Activated T-helper 9 cell treated with anti-CD3 and anti-CD28 coated beads, Interleukin-2, amount 50 U/mL, for 16 hours (primary cell): ENCODE measurements at places on chromosomes 4 and X.

- DNase-seq: no peak
Observed at GRCh38 chrX:110032534-110033147, 29.7 kb downstream of the TMEM164 start.

DNA sequence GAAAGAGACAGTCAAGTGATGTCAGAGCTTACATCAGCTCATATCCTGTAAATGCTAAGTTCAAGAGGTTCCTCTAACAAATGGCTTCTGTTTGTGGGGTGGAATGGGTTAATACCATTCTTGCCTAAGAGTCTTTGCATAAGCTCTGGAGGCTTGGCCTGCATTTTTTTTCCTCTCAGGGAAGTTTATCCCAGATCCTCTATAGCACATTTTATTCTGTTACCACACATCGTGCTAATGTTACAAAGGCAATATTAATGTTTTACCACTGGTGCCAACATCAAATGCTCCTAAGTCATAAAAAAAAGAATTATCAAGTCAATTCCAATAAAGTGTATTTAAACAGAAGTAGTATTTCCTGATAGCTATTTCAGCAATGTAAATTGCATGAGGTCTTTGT is 2.9 kb upstream of the ADH6 start:
- no peak for DNase-seq

- DNase-seq: no peak
Observed at GRCh38 chr4:109290918-109291317, 11.5 kb downstream of the COL25A1 start.

DNA sequence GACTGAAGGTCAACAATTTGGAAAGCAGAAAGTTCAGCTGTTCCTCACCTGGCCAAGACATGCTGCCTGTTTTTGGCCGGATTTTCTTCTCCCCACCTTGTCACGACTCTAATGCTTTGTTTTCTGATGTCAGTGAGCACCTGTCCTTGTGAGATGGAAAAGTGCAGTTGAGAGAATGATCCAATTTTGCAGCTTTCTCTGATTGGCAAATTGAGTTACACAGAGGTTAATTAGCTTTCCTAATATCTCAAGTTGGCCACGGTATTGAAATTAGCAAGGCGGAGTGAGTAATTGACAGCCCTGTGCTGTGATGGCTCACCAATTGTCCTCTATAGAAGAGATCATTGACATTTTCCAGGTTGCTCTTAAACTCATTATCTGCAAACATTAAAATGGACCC is 126.8 kb upstream of the VCX3A start:
- DNase-seq: no peak

- DNase-seq: no peak
Observed at GRCh38 chr4:73707269-73707875, 33.0 kb upstream of the CXCL8 start.

DNA sequence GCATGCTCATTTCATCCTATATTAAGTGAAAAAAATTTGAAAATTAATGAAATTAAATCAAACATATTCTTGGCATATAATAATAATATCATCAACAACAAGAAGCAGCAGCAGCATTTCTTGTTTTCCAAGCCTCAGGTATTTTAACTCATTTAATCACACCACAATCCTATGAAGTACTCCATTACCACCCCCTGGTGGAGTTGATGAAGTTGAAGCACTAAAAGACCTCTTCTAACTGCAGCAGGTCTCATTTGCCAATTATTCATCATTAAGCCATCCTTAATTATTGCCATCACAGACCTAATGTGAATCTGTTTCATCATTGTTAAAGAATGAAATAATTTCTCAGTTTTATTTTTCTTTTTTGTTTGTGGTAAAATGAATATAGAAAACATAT is 801.4 kb upstream of the GRID2 start:
- DNase-seq: no peak

GRCh38 chr4:66294638-66295037 is 624.3 kb upstream of the EPHA5 start:
- DNase-seq: no peak

DNA sequence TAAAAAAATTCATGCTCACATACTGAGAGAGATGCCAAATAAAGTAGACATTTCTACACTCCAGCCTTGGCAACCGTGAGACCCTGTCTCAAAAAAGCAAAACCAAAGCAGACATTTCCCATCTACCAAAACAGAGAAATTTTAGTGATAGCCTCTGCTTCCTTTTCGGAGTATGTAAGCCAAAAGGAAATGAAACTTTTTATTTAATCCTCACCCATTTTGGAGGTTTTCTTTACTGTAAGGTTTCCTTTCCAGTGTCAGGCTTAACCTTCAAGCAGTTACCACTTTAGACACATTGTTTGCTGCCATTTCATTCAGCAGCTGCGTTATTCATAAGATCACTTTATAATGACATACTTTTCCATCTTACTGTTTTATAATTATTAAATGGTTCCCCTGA is 15.9 kb downstream of the ADD1 start:
- no peak for DNase-seq

GRCh38 chrX:41317477-41318208 is 16.3 kb upstream of the DDX3X start:
- DNase-seq: no peak

DNA sequence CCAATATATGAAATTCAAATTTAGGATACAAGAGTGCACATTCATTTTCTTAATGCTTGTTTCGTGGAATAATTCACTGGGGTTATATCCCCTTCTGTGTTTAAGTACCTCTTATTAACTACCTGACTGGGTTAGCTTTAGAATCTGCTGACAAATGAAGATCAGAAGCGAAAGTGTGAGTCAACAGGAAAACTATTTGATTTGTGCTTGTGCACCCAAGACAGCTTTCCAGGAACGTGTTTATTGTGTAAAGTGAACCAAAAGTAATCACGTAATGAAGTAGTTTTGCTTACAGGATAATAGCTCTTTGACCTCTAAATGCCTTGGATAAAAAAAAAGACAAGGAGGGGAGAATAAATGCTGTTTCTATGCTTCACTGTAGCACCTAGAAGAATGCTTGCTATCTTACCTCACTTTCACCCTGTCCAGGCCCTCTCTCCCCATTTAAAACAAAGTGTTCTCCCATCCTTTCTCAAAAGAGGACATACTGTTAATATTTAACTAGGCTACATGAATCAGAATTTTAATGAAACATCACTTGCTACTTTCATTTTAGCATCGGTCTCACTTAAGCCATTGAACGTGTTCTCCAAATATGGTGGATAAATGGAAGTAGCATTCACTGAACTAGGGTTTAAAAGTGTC is 141.9 kb downstream of the THOC2 start:
- DNase-seq: no peak

GRCh38 chrX:29634516-29634915 is 580.8 kb upstream of the MAGEB2 start:
- no peak for DNase-seq

DNA sequence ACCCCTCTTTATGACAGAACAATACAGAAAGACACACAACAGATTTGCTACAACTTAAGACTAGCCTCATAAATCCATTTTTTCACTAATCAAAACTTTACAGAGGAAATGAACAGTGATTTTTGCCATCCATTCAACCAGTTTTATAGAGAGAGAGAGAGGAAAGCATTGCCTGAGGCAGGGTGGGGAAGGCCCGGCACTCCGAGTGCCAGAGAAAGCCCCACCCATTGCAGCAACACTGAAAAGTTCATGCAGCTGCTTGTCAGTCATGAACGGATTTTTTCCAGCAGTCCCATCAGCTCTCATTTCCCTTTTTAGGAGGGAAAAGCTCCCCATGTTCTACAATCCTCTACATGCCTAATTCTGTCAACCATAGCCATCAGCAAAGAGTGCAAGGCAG is 236.9 kb downstream of the CHIC1 start:
- DNase-seq: no peak

- no peak for DNase-seq
Observed at GRCh38 chrX:121733514-121733913, 686.1 kb downstream of the GLUD2 start.

GRCh38 chrX:8743126-8743732 is 11.3 kb upstream of the ANOS1 start:
- DNase-seq: peak; percentile 34

GRCh38 chr4:48499551-48500066 is 9.6 kb downstream of the ZAR1 start:
- no peak for DNase-seq

GRCh38 chr4:36921476-36922216 is 322.9 kb upstream of the NWD2 start:
- DNase-seq: no peak

GRCh38 chr4:89486042-89486441 is 178.4 kb upstream of the GPRIN3 start:
- no peak for DNase-seq

GRCh38 chr4:139813881-139814280 is 148.3 kb downstream of the MGST2 start:
- no peak for DNase-seq

- no peak for DNase-seq
Observed at GRCh38 chrX:66892004-66892403, 253.1 kb upstream of the EDA2R start.

- DNase-seq: peak; percentile 0
Observed at GRCh38 chr4:117479673-117480072, 394.3 kb upstream of the TRAM1L1 start.

DNA sequence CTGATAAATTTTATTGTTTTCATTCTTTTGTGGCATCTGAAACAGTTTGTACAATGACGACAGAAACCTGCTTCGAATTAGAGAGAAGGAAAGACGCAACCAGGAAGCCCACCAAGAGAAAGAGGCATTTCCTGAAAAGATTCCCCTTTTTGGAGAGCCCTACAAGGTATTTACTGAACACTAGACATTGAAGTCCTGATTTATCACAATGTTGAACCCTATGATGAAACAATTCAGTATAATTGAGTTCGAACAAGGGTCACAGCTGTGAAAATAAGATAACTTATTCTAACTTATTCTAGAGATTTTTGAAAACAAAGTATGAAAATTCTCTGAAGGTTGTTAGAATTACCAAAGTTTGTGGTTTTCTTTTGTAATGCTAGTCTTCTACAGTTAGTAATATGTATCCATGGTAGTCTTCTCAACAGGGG is 111.3 kb downstream of the AFF1 start:
- DNase-seq: no peak

- no peak for DNase-seq
Observed at GRCh38 chr4:111037591-111038360, 414.9 kb upstream of the PITX2 start.

DNA sequence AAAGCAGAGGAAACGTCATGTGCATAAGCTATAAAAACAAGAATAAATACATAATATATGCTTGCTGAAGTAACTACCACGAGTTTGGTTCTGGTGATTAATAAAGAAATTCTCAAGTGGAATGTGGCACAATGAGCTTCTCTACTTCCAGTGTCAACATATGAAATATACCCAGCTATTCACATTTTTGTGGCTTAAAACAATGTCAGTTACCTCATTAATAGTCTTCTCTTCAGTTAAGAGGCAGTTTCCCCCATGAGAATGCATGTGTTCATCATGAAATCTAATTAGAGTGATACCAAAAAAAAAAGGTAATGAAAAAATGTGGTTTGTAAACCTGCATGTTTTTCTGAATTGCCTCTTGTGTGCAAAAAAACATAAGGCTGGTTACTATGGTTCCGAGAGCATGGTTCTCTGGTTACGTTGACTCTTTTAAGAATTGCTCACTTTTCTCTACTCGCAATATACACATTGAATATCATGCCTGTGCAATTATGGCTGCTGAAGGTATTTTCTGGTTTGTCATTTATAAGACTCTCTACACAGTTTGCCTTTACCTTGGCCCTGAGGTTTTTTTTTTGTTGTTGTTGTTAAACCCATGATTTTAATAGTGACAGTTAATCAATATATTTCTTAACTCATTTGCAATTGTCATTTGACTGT is 108.2 kb downstream of the PCDH7 start:
- no peak for DNase-seq

- DNase-seq: no peak
Observed at GRCh38 chr4:157104541-157104940, 28.6 kb downstream of the GLRB start.

DNA sequence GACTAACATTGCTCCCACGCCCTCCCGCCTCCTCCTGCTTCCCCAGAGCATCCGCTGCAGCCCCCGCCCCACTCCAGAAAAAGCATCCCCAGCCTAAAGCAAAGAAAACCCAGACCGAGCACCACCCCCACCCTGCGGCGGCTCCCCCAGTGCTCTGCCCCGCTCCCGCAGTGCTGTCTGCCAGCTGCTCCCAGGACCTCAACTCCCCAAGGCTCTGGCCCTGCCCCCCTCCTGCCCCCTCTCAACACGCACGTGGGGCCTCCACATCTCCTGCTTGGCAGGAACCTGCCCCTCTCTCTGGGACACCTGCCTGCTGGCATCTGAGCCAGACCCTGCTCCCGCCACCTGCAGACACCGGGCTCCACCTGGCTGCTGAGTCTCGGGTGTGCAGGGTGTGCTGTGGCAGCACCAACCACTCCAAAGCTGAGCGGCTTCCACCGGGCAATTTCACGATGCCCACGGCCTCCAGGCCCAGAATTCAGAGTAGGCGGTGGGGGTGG is 79.4 kb downstream of the FAM53A start:
- DNase-seq: no peak

GRCh38 chrX:151725338-151725614 is 9.3 kb upstream of the CNGA2 start:
- DNase-seq: no peak

DNA sequence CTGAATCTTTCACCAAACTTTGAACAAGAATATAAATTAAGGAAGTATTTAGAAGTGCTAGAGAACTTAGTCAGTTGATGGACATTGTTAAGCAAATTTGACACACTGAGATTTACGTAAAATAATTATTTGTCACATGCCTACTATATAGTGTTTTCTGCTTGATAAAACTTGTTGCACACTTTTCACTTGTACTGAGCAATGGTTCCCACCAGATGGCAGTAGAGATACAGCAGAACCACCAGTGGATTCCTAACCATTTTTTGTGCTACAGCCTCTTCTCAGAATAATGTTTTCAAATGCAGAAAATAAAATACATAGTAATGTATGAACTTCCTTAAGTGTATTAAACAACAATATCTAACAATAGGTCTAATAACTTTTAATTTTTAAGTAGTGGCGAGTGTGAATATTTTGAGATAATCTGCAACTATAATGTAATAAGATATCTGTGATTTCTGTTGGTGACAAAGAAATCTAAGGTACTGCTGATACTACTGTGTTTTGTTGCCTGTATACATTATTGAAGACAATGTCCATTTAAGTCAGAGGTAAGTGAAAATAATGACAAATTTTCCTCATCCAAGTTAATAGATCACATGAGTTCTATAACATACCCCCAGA is 81.2 kb downstream of the APOOL start:
- no peak for DNase-seq
